ENCODE measurements at places on chromosomes 11 and 22.

DNA sequence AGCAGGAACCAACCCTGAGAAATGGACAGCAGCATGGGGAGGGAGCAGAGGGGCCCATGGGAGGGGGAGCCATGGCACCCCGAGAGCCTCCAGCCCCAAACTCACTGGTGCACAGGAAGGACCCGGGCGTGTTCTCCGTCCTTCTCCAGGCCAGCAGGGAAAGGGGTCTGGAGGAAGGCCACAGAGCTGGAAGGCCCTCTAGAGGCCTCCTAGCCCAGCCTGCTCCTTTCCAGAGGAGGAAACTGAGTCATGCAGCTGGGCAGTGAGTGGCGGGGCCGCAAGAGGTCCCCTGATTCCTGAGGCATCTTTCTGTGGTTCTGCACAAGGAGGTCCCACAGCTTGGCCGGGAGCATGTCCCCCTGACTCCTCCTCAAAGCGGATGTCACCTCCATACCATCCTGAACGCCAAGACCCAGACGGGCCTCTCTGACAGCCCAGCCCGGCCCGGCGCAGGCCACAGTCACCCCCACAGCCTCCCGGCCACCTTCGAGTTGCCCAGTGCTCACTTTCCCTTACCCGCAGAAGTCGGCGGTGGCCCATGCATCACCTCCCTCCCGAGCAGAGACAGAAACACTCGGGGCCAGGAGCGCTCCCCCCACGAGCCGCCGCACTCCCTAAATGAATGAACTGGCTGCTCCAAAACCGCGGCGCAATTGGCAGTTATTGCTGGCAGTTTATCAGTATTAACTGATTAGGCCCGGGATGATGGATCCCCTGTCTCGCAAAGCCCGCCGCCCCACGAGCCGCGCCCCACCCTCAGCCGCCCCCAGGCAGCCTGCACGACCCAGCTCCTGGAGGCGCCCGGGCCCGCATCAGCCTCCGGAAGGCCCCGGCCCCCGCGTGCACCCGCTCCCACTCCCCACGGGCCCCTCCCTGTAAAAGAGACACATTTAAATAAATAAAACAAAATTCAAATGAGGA, 272.5 kb downstream of the BUD13 start:
- DNase-seq = no peak

DNA sequence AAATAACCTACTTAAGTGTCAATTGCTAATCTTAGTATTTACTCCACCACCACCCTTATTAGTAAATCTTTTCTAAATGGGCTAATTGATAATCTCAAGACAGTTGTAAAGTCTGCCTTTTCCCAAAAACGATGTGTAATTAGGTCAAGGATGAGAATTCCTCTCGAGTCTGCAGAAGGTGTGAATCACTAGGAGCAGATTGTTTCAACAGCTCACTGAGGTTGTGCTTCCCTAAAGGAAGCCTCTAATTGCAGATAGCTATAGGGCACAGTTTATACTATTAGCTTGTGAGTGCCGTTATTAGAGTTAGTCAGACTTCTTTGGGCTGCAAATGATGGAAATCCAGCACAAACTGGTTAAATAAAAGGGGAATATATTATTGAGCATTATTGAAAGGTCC, 84.9 kb downstream of the C11orf91 start:
- DNase-seq = no peak

DNA sequence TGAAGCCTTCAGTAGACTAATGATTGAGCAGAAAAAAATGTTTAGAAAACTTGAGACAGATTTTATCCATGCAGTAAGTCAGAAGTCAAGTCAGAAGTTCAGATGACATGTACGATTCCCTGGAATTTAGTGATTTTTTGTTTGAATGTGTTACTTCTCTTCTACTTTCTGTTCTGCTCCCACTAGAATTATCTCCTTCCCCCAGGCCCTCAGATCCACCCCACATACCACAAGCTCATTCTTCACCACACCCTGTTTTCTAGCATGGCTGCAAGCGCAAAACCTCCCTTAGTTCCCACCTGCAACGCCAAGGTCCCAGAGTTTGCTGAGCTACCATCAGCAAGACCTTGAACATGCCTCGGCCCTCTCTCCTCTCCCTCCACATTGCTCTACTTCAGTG, 64.1 kb downstream of the KCNJ1 start:
- no peak for DNase-seq

- DNase-seq = no peak
Observed at GRCh38 chr11:12156301-12157140, 46.1 kb downstream of the MICAL2 start.

GRCh38 chr22:47035425-47035881, 273.0 kb downstream of the TBC1D22A start:
- no peak for DNase-seq

DNA sequence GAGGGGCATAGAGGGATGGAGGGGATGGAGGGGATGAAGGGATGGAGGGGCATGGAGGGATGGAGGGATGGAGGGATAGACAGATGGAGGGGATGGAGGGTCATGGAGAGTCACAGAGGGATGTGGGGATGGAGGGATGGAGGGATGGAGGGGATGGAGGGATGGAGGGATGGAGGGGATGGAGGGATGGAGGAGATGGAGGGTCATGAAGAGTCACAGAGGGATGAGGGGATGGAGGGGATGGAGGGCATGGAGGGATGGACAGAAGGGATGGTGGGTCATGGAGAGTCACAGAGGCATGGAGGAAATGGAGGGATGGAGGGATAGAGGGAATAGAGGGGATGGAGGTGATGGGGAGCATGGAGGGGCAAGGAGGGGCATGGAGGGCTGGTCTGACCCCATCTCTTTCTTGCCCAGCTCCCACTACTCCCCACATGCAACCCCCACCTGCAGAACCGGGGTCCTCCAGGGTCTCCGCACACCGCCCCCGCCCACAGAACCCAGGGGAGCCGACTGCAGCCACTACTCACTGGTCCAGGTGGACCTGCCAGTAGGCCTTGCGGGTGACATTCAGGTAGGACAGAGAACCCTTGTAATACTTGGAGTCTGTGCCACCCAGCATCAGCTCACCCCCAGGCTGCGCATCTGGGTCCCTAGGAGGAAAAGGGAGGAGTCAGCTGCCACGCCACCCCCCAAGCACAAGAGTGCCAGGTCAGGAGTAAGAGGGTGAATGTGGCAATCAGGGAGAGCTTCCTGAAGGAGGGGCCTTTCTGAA, 4.2 kb upstream of the IFITM10 start:
- DNase-seq = no peak

DNA sequence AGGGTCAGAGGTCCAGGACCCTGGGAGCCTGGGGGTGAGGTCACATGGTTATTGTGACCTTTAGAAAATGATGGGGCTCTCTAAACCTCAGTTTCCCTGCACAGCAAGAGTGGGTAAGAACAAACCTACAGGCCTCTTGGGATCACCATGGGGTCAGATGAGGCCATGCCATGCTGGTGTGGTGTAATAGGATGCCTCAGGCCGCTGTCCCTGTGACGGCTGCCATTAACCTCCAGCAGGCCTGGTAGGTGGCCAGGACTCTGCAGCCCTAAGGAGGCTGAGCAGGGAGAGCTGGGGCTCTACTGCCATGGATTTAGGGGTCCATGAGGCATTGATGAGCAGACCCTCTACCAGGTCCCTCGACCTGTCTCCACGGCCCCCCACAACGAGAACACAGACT, 265.5 kb downstream of the CTTN start:
- DNase-seq = no peak

GRCh38 chr11:126640186-126640585, 284.7 kb downstream of the ST3GAL4 start:
- DNase-seq = no peak

DNA sequence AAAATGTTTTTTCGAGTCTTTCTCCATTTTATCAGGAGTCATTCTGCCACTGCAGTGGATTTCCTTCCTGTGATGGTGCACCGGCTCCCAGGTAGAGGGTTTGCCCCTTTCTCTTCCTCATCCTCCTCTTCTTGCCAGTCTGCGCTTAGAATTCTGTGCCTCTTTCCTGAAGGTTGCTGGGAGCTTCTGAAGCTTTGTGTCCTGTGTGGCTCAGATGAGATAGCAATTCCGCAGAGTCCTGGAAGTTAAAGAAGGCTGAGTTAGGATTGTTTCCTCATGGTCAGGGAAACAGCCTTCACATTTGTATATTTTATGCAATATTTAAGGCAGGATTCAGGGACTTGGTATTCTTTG, 264 bp downstream of the BCO2 start:
- no peak for DNase-seq

GRCh38 chr11:111992206-111992855, 32.9 kb upstream of the DLAT start:
- no peak for DNase-seq

DNA sequence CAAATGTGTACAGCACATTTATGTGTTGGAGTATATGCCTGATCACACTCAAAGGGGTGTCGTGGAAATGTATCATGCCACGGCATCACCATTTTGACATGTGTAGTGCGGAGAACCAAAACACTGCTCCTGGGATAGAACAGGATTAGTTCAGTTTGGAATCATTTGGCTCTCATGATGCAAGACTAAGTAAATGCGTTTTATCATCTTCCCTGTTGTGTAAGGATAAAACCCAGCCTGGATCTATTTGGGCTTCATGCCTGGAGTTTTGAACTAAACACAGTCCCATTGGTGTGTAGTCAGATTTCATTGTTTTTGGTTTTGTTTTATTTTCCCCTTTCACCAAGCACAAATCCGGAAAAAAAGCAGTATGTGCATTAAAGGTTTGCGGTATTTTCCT, 574.3 kb downstream of the NTM start:
- DNase-seq = no peak

GRCh38 chr22:48343461-48343860, 1484.2 kb downstream of the BRD1 start:
- no peak for DNase-seq

Data from activated CD4-positive, alpha-beta T cell treated with anti-CD3 and anti-CD28 coated beads for 48 hours (primary cell).